Right atrium auricular region (tissue), 2 donors: ENCODE measurements at places on chromosomes 1 and 21. TPM values are rescaled to one million over a fixed set of nuclear protein-coding genes. Genes with fewer than 3 reads are reported as not detected.

Gene RASAL2
- 34.1 TPM for total RNA-seq

Gene RASSF5
- 17.5 TPM for total RNA-seq

Gene CFHR5
- not detected for total RNA-seq

Gene CHI3L1
- total RNA-seq: 0.85 TPM

Gene ADGRB2
- 14.4 TPM for total RNA-seq

Gene NBPF6
- total RNA-seq: not detected

Gene HNRNPCL2
- total RNA-seq: not detected

Gene C1orf232
- not detected for total RNA-seq
